ENCODE measurements at places on chromosomes 13 and 19. TPM values are rescaled to one million over a fixed set of nuclear protein-coding genes. Genes with fewer than 3 reads are reported as not detected.

DNA sequence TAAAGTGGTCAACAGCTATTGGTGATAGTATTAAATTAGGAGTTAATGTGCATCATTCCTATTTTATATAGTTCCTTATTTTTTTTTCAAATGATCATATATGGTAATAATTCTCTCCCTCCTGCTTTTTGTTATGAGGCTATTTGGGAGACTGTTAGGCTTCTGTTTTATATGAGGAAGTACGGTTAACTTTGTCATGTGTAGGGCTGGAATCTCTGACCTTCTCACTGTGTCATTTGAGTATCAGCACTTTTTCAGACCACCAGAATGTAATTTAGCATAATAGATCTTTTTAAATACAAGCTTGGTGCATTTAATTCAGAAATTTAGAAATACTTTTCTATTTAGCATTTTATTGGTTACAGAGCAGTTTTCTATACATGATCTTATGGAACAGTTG lies 7.7 kb downstream of the DGKH start:
- ATAC-seq: no peak

DNA sequence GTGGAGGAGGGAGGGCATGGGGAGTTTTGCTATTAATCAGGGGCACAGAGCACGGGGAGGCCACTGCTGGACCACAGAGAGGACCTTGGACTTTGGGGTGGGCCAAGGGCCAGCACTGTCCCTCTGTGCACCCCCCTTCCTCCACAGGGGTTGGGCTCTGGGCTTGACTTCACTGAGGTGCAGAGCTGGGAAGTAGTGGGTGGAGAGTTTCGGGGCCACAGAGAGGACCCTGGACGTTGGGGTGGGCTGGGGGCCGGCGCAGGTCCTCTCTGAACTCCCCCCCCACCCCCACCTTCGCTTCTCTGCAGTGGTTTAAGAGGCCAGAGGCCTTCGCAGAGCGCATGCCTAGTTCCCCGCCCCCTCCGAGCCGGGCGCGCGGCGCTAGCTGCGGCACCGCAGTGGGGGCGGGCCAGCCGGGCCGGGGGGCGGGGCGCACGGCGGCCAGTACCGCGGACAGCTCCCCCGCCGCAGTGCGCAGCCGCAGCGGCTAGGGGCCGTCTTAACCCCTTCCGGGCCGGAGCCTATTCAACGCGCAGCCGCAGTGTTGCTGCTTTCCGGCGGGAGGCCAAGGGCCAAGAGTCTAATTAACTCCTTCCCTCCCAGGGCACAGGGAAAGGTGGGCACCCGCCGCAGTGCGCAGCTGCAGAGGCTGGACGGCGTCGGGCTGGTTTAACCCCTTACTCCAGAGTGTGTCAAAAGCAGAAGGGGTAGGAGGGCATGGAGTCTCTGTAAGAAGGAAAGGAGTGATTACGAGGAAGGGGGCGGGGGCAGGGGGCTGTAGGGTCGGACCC lies 3.7 kb downstream of the KCNC3 start:
- peak; percentile 55 for ATAC-seq

The AP1M2 gene
- 61.5 TPM for total RNA-seq

The ZC3H4 gene
- total RNA-seq: 28.1 TPM

- ATAC-seq: no peak
Measured at GRCh38 chr13:74696148-74696922, 562.1 kb upstream of the KLF12 start.

The GPR12 gene
- 0.16 TPM for total RNA-seq

GRCh38 chr19:411723-412355 lies 2.9 kb upstream of the C2CD4C start:
- ATAC-seq: no peak

The ZNF829 gene
- 1.5 TPM for total RNA-seq

The SAFB gene
- 35.5 TPM for total RNA-seq

GRCh38 chr19:53537121-53537520 lies 824 bp upstream of the ZNF331 start:
- no peak for ATAC-seq

DNA sequence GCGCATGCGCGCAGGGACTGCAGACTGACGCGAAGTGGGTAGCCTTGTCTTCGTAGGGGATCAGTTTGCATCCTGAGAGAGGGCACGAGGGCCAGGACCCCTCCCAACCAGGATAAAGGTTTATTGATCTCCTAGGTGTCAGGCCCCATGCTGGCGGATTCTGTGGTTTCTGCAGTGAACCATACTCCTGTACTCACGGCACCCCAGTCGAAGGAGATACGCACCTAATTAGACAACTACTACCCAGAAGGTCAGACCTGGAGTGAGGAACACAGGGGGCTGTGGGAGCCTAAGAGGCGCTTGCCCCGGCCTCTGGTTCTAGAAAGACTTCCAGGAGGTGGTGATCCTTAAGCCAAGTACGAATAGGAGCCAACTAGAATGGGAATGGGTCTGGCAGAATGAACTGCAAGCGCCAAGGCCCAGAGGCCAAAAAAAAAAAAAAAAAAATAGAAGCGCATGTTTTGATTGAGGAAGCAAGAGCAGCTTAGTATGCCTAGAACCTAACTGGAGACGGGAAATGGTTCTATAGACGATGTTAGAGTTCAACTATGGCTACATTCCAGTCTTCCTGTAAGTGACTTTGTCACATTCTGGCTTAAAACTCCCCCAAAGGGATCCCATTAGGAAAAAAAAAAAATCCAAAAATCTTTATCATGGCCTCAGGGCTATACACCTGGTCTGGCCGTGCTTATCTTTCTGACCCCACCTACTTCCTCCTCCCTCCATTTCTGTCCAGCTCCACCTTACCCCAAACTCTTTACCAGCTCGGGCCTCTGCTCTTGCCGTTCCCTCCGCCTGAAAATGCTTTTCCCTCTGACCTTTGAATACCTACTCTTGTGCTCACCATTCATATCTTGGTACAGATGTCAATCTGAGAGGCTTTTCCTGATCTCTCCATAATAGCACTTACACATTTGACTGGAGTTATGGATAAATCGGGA lies 902 bp upstream of the ZNF428 start:
- ATAC-seq: no peak

The MYH14 gene
- 66.0 TPM for total RNA-seq

The ZNF497 gene
- total RNA-seq: 1.1 TPM

The ETV2 gene
- 2.2 TPM for total RNA-seq

DNA sequence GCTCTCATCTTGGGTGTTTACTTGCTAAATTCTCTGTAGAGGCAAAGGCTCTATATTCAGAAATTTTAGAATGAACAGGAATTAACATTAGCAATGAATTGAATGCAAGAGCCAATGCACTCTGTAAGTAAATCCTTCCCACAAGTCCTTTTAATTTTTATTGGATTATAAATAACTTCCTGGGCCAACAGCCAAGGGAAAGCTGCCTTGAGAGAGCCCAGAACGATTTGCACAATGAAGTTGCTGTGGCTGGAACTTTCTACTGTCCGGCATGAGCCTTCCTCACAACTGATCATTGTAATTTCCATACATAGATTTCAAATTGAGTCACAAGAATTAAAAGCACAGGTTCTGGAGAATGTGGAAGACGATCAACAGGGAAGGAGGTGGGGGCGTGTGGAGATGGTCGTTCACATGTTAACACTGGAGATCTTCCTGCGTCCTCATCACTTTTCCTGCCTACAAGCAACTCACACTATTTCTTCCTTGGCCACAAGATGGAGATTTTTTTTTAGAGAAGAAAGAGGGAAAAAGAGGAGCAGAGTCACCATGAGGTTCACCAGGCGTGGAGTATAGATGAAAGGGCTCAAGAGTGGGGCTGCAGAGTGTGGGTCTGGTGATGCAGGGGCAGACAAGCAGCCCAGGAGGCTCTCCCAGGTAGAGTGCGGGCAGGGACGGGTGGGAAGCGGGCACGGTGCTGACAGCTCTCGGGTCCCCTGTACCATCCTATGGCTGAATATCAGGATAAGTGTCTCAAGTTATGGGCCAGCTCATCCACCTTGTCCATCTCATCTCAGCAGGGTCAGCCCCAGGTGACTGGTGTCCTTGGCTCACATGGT lies 110.7 kb downstream of the SOX1 start:
- ATAC-seq: no peak

- no peak for ATAC-seq
Measured at GRCh38 chr13:46535825-46536224, 17.1 kb upstream of the LRCH1 start.

- ATAC-seq: no peak
Measured at GRCh38 chr13:64912141-64912540, 2318.0 kb downstream of the PCDH9 start.

- no peak for ATAC-seq
Measured at GRCh38 chr13:76725211-76725610, 161.0 kb downstream of the KCTD12 start.

The ACP4 gene
- not detected for total RNA-seq

The ZNF112 gene
- 2.2 TPM for total RNA-seq

DNA sequence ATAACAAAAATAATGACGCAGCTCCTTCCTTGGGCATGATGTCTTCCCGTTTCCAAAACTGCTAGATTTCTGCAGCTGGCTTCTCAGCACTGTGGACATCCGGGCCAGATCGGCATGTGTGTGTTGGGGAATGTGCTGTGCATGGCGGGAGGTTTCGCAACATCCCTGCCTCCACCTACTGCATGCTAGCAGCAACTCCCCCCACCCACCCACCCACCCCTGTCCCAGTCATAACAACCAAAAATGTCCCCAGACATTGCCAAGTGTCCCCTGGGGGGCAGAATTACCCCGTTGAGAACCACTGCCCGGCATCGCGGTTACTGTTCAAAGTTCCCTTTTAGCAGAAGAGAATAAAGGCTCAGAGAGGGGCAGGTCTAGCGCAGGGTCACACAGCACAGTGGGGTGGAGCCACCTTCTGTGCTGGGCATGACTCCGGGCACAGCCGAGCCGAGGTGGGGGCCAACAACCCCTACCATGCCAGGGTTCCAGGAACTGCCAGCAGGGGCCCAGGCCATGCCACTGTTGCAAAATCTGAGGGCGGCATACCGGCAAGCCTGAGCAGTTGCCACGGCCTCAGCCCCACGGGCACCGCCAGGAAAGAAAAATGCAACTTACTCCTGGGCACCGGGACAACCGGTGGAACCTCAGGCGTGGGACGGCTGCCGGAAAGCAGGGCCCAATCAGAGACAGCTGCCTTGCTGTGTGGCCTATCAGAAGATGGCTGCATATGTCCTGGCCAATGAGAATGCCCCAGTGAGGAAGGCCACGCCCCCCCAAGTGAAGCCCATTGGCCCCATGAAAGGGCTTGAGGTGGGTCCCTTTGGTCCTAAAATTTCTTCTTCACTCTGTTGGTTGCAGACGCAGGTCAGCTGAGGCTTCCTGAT lies 22.5 kb upstream of the NFIC start:
- peak; percentile 91 for ATAC-seq

DNA sequence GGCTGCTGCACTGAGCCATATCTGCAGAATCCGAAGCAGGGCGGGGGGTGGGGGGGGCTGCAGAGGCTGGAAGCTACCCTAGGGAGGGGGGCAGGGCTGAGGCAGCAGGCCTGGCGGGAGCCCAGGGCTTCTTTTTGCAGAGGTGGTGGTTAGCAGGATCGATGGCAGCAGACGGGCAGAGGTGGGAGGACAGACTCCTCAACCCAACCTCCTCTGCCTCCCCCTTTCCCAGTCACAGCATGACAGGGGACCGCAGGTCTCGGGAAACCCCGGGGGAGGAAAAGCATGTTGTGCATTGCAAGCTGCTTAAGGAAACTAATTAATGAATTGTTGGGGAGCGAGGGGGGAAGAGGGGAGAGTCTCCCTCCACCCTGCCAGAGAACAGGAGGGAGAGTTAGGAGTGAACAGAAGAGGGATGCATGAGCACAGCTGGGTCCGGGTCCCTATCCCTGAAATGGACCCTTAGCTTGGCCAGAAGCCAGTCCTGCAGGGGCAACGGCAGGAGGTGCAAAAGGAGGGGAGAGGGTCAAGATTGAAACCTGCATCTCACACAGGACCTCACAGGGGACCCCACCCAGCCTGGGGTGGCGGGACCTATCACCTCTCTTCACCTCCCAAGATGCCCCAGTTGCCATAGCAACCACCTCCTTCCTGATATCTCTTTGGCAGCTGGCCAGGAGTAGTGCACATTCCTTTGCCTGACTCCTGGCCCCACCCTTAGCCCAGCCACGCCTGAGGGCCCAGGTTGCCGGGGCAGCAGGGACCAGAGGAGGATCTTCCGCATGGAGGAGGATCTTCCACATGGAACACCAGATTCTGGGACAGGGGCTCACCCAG lies 1.8 kb downstream of the FXYD7 start:
- ATAC-seq: no peak

DNA sequence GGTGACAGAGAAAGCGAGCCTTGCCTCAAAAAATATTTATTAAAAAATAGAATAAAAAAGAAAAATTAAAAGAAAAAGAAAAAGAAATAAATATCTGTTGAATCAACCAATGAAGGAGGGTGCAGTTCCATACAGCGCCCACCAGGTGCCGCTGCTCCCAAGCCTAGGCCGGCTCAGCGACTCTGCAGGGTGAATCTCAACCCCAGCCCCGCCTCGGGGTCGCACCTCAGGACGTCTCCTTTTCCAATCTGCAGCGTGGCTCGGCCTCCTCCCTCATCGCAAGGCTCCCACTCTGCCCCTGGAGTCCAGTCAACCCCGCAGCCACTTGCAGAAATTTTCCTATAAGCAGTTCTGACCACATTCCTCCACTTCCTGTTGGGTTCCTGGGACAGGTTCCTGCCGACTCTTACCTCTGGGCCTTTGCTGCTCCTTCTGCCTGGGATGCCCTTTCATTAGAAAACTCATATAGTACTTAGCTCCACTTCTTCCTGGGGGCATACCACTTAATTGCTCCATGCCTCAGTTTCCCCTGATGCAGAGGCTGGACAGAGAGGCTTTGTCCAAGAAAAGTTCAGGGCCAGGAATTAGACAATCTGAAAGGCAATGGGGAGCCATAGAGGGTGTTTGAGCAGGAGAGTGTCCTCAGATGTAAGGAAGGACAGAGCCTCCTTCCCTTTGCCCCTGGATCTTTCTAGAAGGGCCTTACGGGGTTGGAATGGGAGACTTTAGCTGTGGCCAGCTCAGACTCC lies 24.3 kb downstream of the NFILZ start:
- ATAC-seq: peak; percentile 78

GRCh38 chr19:4327252-4327876 lies 11.3 kb downstream of the STAP2 start:
- peak; percentile 34 for ATAC-seq

- no peak for ATAC-seq
Measured at GRCh38 chr13:66830940-66831716, 399.0 kb downstream of the PCDH9 start.

The NKPD1 gene
- total RNA-seq: 1.00 TPM

DNA sequence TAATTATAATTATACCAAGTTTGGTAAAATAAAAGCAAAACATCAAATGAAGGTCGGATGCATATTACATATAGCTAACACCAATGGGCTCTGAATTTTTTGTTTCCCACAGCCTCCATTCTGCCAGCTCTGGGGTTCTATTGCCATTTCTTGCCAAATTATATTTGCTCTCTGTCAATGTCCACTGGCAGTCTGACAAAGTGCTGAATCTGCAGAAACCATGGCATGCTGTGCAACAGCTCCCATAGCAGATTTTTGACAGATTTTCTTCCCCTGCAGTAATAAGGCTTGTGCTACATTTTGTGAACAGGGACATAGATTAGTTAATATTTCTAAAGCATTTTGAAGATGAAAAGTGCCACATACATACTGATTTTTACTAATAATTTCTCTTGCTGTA lies 1102.1 kb downstream of the DIAPH3 start:
- no peak for ATAC-seq

GRCh38 chr19:48396824-48397176 lies 3.3 kb downstream of the GRIN2D start:
- no peak for ATAC-seq

GRCh38 chr13:42762251-42762650 lies 19.1 kb upstream of the FAM216B start:
- ATAC-seq: no peak

GRCh38 chr19:18122860-18123795 lies 25.6 kb downstream of the MAST3 start:
- ATAC-seq: peak; percentile 38

Data from esophagus mucosa (tissue), 1 donor.